Suppressor macrophage treated with lipopolysaccharide for 4 hours (primary cell): ENCODE measurements at places on chromosomes 2 and 18.
A peak's percentile ranks its signal among the peaks of the same experiment; 100 is the strongest.

- DNase-seq: peak; percentile 43
Measured at GRCh38 chr2:202375033-202375608, 1.0 kb upstream of the BMPR2 start.

GRCh38 chr18:26555804-26556553, 7.6 kb upstream of the KCTD1 start:
- DNase-seq: no peak

- DNase-seq: no peak
Measured at GRCh38 chr2:238727585-238728329, 120.1 kb upstream of the TWIST2 start.

GRCh38 chr2:223113161-223113560, 61.2 kb downstream of the KCNE4 start:
- peak; percentile 11 for DNase-seq

GRCh38 chr2:69997015-69997830, 35.8 kb upstream of the ASPRV1 start:
- peak; percentile 81 for DNase-seq

DNA sequence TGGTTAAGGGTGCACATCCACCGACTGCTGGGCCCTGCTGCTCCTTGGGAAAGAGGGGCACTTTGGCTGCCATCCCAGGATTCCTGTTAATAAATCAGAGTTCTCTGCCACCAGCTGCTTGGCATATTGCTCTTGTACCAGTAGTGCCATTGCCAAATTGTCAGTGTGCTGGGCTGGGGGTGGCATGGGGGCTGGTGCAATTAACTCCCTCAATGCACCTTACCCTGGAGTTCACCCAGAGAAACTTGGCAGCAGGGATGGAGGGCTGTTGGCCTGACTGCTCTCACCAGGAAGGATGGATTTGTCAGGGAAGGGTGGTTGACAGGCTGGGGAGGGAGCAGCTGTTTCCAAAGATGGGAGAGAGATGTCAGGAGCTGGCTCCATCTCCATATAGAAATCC, 94.6 kb upstream of the SKOR2 start:
- DNase-seq: no peak

- DNase-seq: no peak
Measured at GRCh38 chr2:144477281-144477956, 42.5 kb downstream of the ZEB2 start.

DNA sequence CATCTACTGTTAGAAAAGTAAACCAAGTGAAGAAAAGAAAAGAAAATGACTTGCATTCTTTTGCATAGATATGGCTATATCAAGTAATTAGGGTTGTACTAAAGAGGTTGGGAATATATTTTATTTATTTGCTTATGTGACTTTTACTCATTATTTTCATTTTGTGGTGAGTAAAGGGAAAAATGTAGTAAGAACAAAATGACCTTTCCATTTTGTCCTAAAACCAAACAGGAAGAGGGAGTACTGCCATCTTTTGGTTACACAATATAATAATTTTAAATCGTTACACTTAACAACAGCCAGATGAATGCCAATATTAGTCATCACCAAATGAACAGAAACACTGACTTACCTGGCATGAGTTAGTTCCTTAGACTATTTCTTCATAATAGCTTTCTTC, 47.3 kb upstream of the NDUFV2 start:
- peak; percentile 53 for DNase-seq

- DNase-seq: peak; percentile 40
Measured at GRCh38 chr18:55781481-55781957, 193.5 kb upstream of the TCF4 start.

DNA sequence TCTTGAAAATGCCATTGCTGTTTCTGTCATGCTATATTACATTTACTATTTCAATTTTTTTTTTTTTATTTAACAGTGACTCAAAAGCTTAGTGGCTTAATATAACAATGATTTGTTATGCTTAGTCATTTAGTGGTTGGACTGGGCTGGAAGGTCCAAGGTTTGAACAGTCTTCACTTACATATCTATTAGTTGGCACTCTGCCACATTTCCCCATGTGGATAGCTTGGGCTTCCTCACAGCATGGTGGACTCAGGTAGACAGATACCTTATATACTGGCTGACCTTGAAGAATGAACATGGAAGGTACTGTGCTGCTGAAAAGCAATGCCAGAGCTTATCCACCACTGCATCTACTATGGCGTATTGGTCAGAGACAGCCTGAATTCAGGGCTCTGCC, 909.5 kb upstream of the SOX11 start:
- DNase-seq: no peak

DNA sequence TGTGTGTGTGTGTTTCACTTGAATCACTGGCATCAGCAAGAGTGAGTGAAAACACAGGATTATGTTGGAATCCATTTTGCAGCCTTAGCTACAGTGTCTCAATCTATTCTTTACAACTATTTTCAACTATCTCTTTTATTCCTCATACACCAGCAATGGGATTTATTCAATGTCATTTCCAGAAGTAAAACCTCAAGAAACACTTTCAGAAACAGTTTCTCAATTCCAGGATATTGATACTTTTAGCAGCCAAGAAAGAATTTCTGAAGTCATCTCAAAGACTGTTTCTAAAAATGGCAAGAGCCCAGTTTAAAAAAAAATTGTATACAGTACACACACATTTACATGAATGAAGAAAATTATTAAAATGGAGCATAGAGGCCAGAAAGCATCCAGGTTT, 171.6 kb downstream of the FIGN start:
- DNase-seq: no peak

DNA sequence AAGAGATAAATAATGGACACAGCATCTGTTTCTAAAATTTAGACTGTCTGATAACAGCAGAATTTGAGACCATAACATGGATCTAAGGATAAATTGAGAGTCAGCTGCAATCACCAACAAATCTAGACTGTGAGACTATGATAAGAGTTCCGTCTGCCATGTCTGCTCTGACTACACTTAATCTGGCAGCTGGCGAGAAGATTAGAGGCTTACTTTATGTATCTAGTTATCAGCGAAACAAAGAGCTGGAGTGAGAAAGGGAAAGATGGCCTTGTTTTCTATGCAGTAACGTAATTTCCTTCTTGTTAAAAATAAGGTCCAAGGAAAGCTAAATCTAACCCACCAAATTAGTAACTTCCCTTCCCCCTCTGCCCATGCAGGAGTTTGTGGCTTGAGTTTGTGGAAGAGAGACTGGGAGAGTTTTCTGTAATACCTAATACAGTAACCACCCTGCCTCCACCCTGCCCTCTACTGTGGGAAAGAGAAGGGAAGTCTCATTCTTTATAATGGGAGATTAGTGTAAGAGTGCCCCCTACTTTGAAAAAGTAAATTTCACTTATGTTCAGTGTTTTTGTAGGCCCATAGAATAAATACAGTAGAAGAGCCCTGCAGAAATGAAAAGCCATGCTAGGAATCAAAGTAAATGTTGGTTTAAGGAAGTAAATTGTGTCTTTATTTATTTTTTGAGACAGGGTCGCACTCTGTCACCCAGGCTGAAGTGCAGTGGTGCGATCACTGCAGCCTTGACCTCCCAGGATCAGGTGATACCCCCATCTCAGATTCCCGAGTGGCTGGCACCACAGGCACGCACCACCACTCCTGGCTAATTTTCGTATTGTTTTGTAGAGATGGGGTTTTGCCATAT, 27.5 kb downstream of the EML4 start:
- DNase-seq: peak; percentile 82

DNA sequence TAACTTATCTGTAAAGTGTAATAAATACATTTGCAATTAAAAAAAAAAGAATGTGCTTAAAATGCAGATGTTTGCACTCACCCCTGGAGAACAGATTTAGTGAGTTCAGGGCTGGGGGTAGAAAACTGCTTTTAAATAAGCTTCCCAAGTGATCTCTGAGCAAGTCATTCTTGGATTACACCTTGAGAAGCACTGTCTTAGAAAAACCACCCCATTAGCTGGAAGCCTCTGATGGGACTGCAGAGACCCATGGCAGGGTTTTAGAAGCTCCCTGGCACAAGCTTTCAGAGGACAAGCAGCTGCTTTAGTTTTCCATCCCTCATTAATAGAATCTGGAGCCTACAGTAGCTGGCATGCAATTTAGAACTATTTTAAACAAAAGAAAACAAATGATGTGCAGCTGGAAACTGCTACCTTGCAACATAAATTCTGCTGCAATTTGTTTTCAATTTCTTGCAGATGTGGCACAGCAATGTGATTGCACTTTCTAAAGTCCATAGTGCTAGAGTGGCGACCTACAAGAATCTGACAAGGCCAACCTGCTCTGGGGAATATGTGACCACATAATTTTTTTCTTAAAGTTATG, 141.5 kb downstream of the CDC42EP3 start:
- no peak for DNase-seq

GRCh38 chr18:25832001-25832604, 258.3 kb downstream of the SS18 start:
- peak; percentile 50 for DNase-seq

GRCh38 chr2:121346407-121346806, 61.4 kb upstream of the TFCP2L1 start:
- DNase-seq: no peak

DNA sequence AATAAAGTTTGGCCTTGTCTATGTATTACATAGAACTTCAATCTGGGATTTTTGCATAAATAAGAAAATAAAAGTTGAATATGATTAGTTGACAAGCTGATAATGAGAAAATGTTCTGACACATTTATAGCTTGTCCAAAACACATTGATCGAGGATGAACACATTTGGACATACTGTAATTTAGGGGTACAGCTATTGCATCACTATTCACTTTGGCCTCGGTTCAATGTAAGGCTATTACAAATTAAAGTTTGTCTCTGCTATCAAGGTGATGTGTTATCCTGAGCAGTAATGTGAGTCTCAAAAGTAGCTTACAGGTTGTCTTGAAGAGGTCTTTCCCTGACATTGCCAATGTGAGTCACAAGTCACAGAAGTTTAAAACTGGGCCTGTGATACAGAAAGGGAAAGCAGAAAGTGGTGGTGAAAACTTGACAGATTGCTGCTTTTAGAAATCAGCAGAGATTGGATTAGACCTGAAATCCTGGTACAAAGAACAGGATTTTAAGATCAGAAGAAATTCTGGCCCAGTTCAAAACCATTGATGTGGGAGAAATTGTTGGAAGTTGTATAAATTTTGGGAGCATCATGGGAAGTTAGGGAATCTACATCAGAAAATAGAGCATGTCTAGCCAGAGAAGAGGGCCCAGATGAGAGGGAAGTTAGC, 674.1 kb downstream of the NYAP2 start:
- DNase-seq: no peak

- no peak for DNase-seq
Measured at GRCh38 chr2:115825912-115826311, 1383.5 kb downstream of the DPP10 start.

DNA sequence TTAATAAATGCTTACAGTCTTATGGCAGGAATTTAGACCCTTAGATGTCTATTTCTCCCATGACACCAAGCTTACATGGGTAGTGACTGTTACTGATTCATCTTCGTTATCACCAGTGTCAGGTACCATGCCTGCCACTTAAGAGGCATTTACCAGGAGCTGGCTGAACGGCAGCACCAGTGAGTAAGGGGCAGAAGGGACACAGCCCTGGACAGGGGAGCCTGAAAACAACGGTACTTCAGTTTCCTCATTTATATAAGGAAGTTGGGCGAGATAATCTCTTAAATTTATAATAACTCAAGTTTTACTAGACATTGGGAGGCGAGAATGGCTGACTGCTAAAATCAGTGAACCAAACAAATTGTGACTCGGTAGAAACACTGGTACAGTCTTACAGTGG, 1.2 kb downstream of the COA5 start:
- DNase-seq: peak; percentile 10

- no peak for DNase-seq
Measured at GRCh38 chr18:70127359-70127758, 78.1 kb downstream of the RTTN start.

DNA sequence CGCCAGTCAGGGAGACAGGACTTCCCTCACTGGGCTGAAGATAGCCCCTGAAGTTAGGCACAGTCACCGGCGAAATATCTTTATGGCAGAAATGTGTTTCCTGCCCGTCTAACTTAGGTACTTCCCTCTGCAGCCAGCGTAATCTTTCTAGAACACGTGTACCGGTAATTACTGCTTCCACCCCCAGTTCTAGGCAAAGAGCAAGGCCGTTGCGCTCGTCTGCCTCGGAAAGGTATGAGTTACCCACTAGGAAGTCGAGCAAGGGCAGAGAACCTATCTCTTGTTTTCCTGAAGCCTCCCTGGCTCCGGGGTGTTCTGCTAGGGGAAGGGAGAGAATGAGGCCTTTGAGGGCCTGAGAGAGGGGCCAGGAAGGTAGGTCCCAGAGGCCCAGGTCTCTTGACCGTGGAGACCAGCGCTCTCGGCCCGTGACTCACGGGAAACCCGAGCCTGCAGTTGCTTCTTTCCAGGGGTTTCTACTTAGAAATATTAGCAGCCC, 70.0 kb downstream of the TWSG1 start:
- DNase-seq: no peak

GRCh38 chr2:145957929-145958328, 1438.0 kb upstream of the ZEB2 start:
- DNase-seq: no peak

- peak; percentile 62 for DNase-seq
Measured at GRCh38 chr18:72762515-72763122, 105.2 kb downstream of the NETO1 start.

DNA sequence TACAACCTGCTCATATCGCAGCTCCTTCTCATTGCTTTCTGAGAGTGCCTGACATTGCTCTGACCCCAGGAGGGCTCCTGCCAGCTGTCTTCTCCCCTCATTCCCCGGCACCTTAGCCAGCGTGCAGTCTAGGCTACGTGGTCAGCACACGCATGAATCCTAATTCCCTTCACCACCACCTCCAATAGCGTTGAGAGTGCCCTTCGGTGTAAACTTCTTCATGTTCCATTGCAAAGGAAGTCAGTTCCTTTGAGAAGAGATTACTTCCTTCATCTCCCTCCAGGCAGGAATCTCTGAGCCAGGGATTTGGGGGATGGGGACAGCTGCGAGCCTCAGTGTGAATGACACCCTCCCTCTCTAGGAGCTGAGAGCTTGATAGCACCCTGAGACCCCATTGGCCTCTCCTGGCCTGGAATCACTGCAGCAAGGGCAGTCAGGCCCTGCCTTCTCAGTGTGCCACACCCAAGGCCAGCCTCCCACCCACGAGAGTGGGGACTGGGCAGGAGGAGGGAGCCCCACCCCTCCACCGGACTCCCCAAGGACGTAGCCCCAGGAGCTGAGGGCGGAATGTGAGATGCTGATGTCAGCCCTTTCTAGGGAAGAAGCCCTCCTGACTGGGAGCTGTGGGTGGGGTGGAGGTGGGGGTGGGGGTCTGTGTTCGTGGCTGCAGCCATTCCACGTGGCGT, 53.4 kb downstream of the SLC66A2 start:
- DNase-seq: no peak

GRCh38 chr18:37535968-37536367, 29.6 kb downstream of the CELF4 start:
- no peak for DNase-seq

DNA sequence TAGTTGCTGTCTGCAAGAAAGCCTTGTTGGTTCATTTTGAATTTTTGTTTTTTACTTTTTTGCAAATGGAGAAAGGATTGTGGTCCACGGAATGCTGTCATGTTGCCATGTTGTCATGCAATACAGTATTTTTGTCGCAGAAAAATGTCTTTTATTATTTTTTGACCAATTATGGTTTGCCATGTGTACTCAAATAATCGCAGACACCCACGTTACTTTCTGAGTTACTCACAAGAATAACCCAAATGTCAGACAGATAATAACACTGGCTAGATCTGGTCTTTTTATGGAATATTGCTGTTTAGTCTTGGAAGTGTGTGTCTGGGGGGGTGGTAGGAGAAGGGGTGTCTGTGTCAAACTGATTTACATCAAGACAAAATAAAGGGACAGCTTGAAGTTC, 188.9 kb downstream of the LTBP1 start:
- no peak for DNase-seq

- DNase-seq: no peak
Measured at GRCh38 chr2:96895746-96896651, 26.1 kb upstream of the SEMA4C start.

- DNase-seq: no peak
Measured at GRCh38 chr2:17416884-17417391, 101.3 kb downstream of the RAD51AP2 start.
